ENCODE measurements at places on chromosomes 13 and 19. TPM values are rescaled to one million over a fixed set of nuclear protein-coding genes. Genes with fewer than 3 reads are reported as not detected.

Gene OR10H1
- not detected for total RNA-seq

Gene CEACAM5
- total RNA-seq = not detected

Gene IGFL2
- total RNA-seq = not detected

Gene CNMD
- total RNA-seq = not detected

Gene C19orf47
- total RNA-seq = 21.8 TPM

Gene CEACAM1
- total RNA-seq = 38.3 TPM

Gene SCAF1
- 66.9 TPM for total RNA-seq

DNA sequence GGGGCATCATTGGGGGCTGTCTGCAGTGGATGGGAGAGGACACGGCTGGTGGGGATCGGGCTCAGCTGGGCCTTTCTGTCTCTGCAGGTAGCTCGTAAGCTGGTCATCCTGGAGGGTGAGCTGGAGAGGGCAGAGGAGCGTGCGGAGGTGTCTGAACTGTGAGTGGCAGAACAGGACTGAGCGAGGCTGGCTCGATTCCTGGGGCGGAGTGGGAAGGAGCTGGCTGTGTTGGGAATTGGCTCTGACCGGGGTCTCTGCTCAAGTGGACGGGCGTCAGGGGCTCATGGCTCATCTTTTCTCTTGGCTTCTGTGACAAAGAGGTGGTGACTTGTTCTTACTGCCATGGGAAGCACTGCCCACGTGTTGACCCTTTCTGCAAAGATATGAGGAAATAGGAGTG, 11.6 kb downstream of the TPM4 start:
- H3K27ac ChIP-seq = peak overlapping the region; percentile 67
- H3K4me3 ChIP-seq = no peak overlapping the region
- DNase-seq = no peak
- peaks cover 46% of the 10 kb centered on the region for H3K4me1 ChIP-seq
- peaks cover 60% of the 10 kb centered on the region for H3K36me3 ChIP-seq

- no peak overlapping the region for H3K4me3 ChIP-seq
- no peaks in the 10 kb centered on the region for H3K27me3 ChIP-seq
- no peak overlapping the region for H3K27ac ChIP-seq
These were observed 17.1 kb downstream of the GPATCH1 start for GRCh38 chr19:33098055-33098534.

DNA sequence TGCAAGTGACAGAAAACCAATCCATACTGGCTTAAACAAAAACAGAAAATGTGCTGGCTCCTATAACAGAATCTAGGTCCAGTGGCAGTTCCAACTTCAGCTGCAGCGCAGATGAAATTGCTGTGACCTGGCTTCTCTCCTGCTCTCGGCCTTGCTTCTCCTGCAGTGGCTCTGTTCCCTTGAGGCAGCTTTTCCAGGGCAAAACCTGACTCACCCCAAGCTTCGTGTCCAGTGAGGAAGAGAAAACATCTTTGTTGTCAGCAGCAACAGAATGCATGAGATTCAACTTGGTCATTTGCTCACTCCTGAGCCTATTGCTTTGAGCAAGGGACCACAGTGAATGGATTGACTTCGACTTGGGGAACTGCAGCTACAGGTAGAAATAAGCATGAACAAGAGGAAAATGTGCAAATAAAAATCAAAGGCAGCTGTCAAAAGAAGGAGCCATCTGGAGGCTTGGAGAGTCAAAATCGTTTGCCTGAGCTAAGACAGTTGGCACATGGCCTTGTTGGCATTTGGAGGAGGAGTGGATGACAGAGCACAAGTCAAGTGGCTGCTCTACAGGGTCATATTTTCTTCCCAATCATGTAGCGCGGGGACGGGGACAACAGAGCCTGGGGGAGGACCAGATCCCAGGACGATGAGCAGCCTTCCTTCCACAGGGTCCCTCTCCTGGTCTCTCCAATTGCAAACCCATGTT, 523.4 kb downstream of the FGF9 start:
- H3K27me3 ChIP-seq = no peaks in the 10 kb centered on the region
- DNase-seq = no peak
- H3K4me3 ChIP-seq = no peak overlapping the region
- no peaks in the 10 kb centered on the region for H3K36me3 ChIP-seq
- peaks cover 3% of the 10 kb centered on the region for H3K4me1 ChIP-seq

GRCh38 chr13:114000151-114001040, 26.5 kb upstream of the C13orf46 start:
- H3K27ac ChIP-seq = no peak overlapping the region
- no peaks in the 10 kb centered on the region for H3K4me1 ChIP-seq
- H3K36me3 ChIP-seq = no peaks in the 10 kb centered on the region
- H3K4me3 ChIP-seq = no peak overlapping the region
- no peaks in the 10 kb centered on the region for H3K27me3 ChIP-seq
- DNase-seq = peak; percentile 27

- peaks cover 18% of the 10 kb centered on the region for H3K4me1 ChIP-seq
- peak within 1 kb of the TSS; percentile 77 for H3K27ac ChIP-seq
- peak; percentile 27 for DNase-seq
- peaks cover 2% of the 10 kb centered on the region for H3K36me3 ChIP-seq
- peaks cover 67% of the 10 kb centered on the region for H3K27me3 ChIP-seq
These were observed at the start of gene PCDH17 for GRCh38 chr13:57631596-57632275. Gene PCDH17 (plus strand): TSS chr13:57631744. CDS start chr13:57632547, 803 bp downstream.

DNA sequence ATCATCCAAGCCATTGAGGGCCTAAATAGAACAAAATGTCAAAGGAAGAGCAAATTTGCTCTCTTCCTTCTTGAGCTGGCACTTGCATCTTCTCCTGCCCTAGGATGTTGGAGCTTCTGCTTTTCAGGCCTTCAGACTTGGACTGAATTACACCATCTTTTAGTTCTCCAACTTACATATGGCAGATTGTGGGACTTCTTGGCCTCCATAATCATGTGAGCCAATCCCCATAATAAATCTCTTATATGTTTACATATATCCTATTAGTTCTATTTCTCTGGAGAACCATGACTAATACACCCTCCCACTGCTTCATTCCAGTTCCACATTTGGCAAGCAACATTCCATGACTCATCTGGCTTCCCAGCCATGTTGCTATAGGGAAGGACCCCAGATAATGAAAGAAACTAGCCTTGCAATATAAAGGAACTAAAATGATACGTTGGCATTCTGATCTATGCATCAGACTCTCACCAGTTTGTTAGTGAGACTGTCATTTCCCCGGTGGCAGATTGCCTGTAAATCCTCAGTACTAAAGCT, 11.0 kb upstream of the ACOD1 start:
- H3K4me3 ChIP-seq = no peak overlapping the region
- H3K27ac ChIP-seq = no peak overlapping the region
- DNase-seq = no peak
- no peaks in the 10 kb centered on the region for H3K36me3 ChIP-seq

DNA sequence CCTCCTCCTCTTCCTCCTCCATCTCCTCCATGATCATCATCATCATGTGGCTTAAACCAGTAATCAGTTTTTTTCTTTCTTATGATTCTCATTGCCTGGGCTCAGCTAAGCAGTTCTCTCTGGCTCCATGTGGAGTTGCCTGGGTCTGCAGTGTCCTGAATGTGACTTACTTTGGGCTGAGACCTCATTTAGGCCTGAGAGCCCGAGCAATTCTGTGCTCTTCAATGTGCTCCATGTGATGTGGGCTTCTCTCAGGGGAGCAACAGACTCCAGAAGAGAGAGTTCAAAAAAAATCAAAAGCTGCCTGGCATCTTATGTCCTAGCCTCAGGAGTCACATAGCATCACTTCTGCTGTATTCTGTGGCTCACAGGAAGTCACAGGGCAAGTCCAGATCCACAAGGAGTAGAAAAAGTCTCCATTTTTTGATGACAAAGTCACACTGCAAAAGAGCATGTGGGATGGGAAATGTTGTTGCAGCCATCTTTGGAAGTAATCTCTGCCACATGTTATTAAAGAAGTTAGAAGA, 128.7 kb downstream of the MAB21L1 start:
- H3K27me3 ChIP-seq = no peaks in the 10 kb centered on the region
- H3K27ac ChIP-seq = no peak overlapping the region
- no peak for DNase-seq

- peaks cover 8% of the 10 kb centered on the region for H3K27me3 ChIP-seq
- H3K4me1 ChIP-seq = peaks cover 1% of the 10 kb centered on the region
- no peak overlapping the region for H3K27ac ChIP-seq
- no peak for DNase-seq
These were observed 37.5 kb upstream of the SACS start for GRCh38 chr13:23470790-23471614.

DNA sequence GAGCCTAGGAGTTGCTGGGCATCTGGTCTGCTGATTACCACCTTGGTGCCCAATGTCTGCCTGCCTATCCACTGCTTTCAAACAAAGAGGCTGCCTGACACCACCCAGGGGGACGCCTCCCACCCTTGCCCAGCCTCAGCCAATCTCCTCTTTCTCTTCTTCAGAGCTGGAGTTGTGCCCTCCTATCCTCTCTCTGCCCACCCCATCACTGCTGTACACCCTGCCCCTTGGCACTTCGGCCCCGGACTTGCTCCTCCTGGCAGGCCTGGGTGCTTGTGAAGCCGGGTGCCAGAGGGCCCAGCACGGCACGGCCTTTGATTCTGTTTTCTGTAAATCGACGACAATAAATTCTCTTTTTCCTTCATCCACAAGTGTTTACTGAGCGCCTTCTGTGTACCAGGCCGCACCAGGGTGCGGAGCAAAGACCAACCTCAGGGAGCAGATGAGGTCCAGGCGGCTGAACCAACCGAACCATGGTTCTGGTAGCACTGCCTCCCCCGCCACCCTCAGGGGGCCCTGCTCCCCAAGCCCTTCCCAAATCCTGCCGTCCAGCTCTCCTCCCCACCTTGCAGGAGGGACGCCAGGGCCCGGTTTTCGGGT, 5.0 kb downstream of the RNF225 start:
- no peak for DNase-seq
- H3K4me3 ChIP-seq = peak overlapping the region; percentile 88
- peaks cover 9% of the 10 kb centered on the region for H3K27me3 ChIP-seq
- peaks cover 15% of the 10 kb centered on the region for H3K4me1 ChIP-seq
- peak overlapping the region; percentile 25 for H3K27ac ChIP-seq

DNA sequence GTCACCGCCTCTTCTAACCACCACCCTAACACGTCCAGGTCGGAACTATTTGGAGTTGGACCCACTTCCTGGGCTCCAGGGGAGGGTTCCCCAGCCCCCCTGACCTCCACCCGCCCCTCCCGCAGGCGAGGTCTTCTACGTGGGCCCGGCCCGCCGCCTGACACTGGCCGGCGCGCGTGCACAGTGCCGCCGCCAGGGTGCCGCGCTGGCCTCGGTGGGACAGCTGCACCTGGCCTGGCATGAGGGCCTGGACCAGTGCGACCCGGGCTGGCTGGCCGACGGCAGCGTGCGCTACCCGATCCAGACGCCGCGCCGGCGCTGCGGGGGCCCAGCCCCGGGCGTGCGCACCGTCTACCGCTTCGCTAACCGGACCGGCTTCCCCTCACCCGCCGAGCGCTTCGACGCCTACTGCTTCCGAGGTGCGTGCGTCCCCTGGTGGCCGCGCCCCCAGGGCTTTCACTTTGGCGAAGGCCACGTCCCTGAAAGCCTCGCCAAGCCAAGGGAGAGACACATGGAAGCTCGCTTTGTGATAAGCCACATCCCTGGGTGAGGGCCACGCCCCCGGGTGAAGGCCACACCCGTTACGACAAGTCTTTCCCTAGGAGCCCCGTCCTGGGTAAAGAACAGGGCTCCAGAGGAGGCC, 13.2 kb downstream of the NCAN start:
- peak; percentile 85 for DNase-seq
- no peaks in the 10 kb centered on the region for H3K36me3 ChIP-seq
- no peak overlapping the region for H3K27ac ChIP-seq
- H3K4me3 ChIP-seq = peak overlapping the region; percentile 77

DNA sequence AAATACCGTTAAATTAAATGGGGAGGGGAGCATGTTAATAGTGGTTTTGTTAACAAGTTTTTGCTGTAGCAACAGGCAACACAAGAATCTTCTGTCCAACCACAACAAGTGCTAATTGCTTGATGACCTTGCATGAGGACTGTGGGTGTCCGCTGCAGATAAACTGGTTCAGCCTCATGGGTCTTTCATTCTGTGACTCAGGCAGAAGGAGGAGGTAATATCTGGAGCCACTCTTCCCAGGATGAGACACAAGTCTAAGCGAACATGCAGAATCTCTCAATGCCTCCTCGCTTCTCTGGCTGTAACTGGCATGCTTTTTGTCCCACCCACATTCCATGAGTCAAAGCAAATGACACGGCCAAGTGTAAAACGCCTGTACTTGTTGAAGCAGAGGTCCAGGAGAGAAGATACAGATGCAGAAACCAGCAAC, 56.6 kb upstream of the MYO16 start:
- no peak overlapping the region for H3K27ac ChIP-seq
- DNase-seq = no peak
- no peak overlapping the region for H3K4me3 ChIP-seq

- H3K4me1 ChIP-seq = no peaks in the 10 kb centered on the region
- no peaks in the 10 kb centered on the region for H3K36me3 ChIP-seq
- H3K27ac ChIP-seq = no peak overlapping the region
- H3K27me3 ChIP-seq = no peaks in the 10 kb centered on the region
- H3K4me3 ChIP-seq = no peak overlapping the region
These were observed 848.1 kb upstream of the SLITRK1 start for GRCh38 chr13:84730376-84730775.

DNA sequence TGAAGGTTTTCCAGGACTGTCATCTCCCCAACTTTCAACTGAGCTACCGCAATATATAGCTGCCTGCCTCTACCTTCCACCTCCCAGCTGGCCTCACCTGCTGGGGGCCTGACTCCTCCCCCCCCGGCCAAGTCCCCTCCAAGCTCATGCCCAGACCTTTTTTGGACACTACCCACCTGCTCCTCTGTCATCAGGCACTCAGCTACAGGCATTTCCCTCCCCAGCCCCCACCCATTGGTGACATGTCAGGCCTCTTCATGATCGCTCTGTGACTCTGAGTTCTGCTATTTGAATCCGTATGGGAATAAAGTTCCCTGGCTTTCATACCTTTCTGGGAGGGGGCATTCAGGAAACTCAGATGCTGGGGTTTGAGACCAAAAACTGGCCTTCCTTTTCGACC, 1.8 kb downstream of the PRKACA start:
- H3K36me3 ChIP-seq = peaks cover 2% of the 10 kb centered on the region
- DNase-seq = no peak
- H3K4me3 ChIP-seq = peak overlapping the region; percentile 98
- H3K27ac ChIP-seq = no peak overlapping the region
- H3K4me1 ChIP-seq = peaks cover 49% of the 10 kb centered on the region
- H3K27me3 ChIP-seq = no peaks in the 10 kb centered on the region

- no peak for DNase-seq
- peaks cover 2% of the 10 kb centered on the region for H3K4me1 ChIP-seq
- H3K27ac ChIP-seq = no peak overlapping the region
- H3K36me3 ChIP-seq = no peaks in the 10 kb centered on the region
These were observed 9.1 kb upstream of the OLFM2 start for GRCh38 chr19:9945319-9945966.

GRCh38 chr19:46536391-46536790, 40.7 kb upstream of the PNMA8B start:
- H3K36me3 ChIP-seq = no peaks in the 10 kb centered on the region
- H3K4me1 ChIP-seq = peaks cover 6% of the 10 kb centered on the region
- no peak for DNase-seq
- H3K27ac ChIP-seq = no peak overlapping the region
- peaks cover 6% of the 10 kb centered on the region for H3K27me3 ChIP-seq

GRCh38 chr19:34228347-34228746, 26.0 kb upstream of the GARRE1 start:
- peaks cover 43% of the 10 kb centered on the region for H3K4me1 ChIP-seq
- no peak overlapping the region for H3K27ac ChIP-seq
- no peak for DNase-seq
- H3K36me3 ChIP-seq = peaks cover 38% of the 10 kb centered on the region
- H3K27me3 ChIP-seq = no peaks in the 10 kb centered on the region
- no peak overlapping the region for H3K4me3 ChIP-seq
